ENCODE measurements at places on chromosomes 1 and 21.

GRCh38 chr1:36034692-36035091 lies 49.2 kb upstream of the TEKT2 start:
- DNase-seq, result no peak

DNA sequence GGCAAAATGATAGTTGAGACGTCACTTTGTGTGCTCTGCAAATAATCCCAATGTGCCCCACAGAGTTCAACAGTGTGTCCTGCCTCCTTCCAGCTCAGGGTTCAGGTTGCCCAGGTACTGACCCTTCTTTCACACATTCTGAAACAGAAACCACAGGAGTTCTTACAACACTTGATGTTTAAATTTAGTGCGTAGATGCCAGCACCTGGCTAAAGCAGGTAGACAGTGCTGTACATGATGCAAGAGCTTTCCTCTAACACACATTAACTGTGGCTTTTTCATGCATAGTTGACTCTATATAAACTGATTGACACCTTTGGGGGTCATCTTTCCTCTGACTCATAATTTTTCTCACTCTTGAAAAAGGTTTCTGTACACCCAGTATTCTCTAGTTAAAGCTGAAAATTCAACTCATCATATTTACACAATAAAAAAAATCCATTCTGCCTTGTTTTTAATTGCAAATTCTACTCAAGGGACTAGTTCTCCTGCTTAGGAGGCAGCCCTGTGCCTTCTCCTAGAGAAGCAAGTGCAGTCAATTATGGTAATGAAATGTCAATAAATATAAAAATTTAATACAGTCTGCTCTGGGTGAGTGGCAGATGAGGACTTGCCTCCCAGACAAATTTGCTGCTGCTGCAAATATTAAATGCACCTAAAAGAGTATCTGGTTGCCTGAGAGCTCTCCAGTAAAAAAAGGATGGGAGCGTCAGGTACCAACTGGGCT lies 91.4 kb downstream of the NR5A2 start:
- no peak for DNase-seq

DNA sequence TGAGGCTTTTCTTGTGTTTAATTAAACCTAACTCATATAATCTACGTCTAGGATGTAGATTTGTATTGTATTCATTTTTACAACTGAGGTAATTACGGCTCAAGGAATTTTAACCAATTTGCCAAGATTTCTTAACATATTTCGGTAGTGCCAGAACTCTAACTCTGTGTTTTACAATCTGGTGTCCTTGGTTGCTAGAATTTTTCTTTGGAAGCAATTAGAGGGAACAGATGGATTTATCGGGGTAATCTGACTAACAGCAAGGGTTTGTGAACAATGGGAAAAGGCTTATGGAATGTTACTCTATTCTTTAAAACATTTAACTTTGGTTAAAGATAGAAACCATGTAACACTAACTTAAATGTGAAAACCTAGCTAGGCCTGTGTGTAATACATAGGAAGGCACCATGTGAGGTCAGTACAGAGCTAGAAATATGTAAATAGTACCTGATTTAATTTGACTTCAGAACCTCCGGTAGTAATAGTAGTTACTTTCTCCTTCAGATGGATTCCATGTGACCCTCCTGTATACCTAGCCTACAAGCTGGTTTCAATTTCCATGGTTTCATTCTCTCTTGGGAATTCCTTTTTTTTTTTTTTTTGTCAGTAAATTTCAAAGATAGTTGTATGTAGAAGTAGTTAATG lies 1.2 kb downstream of the MTF2 start:
- peak; percentile 65 for DNase-seq

DNA sequence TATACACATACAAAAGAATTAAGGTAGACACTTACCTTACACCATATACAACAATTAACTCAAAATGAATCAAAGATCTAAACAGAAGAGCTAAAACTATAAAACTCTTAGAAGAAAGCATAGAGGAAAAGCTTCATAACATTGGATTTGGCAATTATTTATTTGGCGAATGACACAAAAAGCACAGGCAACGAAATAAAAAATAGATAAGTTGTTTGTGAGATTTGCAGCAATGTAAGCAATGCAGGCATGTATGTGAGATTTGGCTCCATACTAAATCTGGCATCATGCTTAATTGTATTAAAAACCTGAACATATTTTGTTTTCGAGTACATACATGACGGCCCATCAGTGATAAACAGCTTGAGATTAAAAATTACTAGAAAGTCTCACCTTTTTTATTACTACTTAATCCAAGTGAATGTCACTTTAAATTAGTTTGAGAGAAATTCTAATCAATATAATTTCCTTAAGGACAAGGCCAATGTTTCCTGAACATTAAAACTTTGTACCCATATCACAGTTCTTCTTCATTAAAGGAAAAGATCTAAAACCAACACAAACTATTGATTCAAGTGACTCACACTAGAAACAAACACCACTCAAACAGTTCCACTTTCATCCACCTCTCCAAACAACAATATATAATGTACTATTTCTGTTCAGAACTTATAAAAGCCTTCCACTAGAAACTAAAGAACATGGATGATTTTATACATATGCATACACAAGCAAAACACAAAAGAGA lies 23.1 kb upstream of the TMEM125 start:
- no peak for DNase-seq

DNA sequence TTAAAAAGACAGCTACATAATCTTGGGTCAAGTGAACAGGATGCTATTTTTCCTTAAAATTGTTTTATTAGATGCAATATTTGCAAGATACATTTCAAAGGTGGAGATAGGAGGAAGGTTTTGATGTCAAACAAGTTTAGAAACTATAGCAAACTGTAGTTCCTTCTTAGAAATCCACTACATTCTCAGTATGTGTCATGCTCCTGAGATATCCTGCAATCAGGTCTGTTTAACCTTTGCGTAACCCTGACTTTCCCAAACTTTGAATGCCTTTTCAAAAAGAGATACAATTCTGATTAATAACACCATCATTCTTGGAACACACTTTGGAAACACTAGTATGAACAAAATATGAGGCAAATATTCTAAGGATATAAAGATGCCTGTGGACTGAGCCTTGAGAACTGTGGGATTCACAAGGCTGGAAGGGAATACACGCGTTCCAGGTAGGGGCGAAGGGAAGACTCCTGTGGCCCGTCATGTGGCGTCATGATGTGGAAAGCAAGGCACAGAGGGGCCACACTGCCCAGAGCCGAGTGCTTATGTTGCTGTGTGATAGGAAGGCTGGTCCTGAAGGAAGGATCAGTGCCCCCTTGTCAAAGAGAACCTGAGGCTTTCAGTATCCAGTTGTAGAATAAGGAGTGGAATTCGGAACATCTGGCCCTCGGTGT lies 19.6 kb upstream of the TARBP1 start:
- DNase-seq, result no peak

GRCh38 chr1:22636353-22636752 lies at the start of gene C1QA:
C1QA (plus strand) TSS chr1:22636628; CDS start chr1:22637617, 989 bp downstream.
- DNase-seq, result no peak

DNA sequence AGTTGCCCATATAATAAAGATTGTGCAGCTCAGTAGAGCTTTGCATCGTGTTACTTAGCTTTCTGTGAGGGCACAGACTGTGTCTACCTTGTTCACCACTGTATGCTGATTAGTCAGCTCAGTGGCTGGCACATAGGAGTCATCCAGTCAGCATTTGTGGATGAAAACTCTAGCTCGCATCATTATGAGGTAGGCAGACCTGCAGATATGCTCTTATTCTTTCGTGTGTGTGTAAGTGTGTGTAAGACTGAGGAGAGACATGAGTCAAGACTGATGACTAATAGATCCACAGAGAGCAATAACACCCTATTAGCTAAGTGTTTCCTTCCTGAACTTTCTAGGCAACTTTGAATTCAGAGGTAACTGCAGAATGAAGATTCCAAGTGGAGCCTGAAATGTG lies 17.1 kb downstream of the TTF2 start:
- no peak for DNase-seq

DNA sequence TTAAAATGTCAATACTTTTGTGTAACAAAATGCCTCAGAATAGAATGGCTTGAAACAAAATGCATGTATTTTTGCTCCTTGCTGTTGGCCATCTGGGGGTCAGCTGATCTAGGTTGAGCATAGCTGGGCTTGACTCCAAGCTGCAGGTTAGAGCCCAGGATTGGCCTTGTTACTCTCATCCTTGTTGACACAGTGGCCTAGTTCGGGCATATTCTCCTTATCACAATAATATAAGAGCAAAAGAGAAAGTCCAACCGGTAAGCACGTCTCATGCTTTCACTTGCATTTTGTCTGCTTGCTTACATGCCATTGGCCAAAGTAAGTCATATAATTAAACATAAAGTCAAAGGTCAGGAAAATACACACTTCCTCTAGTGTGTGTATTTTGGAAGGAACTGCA lies 456.2 kb downstream of the KCNT2 start:
- DNase-seq, result no peak

DNA sequence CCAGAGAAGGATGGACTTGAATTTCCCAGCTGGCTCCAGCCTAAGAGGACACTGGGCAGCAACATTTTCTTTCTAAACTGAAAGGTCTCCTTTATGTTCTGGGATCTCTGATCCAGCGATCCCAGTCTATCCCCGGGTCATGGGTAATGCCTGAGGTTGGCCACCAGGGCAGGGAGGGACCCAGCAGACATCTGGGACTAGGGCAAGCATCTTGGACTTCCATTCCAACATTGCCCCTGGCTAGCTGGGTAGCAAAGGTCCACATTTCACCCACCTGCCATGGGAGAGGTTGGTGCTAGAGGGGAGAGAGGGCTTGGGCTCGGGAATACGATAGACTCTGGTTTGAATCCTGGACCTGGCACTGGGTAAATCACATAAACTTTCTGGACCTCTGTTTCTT lies 84.6 kb downstream of the LRRN2 start:
- DNase-seq, result no peak

DNA sequence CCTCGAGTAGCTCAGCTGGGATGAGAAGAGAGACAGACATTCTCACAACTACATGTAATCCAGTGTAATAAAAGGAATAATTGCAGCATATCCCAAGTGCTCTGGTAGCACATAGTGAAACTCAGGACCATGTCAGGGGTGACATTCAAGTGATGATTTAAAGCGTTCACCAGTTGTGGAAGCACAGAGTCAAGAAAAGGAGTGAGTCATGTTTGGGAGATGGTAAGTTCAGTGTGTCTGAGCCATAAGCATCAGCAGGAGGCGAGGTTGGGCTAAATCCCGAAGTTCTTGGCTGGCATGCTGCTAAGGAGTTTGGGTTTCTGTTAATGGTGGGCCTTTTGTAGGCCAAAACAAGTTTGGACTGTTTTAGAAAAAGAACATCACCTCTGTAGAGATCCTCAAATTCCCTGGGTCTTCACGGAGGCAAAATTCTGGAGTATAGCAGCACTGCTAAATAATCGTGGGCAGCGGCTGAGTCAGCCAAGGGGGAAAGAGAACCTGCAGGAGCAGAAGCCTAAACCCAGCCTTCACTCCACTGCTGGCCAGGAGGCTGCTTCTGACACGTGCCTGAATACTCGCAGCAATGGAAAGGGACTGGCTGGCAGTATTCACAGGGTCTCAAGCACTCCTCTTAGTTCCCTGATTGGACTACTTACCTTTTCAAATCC lies 7.2 kb upstream of the NHLH1 start:
- DNase-seq, result no peak

GRCh38 chr1:23963617-23964234 lies 4.1 kb downstream of the PNRC2 start:
- DNase-seq, result no peak

- no peak for DNase-seq
Observed at GRCh38 chr1:54335755-54336108, 70.5 kb downstream of the SSBP3 start.

GRCh38 chr1:51535006-51535592 lies 16.0 kb upstream of the EPS15 start:
- DNase-seq, result peak; percentile 58

- peak; percentile 31 for DNase-seq
Observed at GRCh38 chr1:221725735-221726672, 15.9 kb downstream of the DUSP10 start.

DNA sequence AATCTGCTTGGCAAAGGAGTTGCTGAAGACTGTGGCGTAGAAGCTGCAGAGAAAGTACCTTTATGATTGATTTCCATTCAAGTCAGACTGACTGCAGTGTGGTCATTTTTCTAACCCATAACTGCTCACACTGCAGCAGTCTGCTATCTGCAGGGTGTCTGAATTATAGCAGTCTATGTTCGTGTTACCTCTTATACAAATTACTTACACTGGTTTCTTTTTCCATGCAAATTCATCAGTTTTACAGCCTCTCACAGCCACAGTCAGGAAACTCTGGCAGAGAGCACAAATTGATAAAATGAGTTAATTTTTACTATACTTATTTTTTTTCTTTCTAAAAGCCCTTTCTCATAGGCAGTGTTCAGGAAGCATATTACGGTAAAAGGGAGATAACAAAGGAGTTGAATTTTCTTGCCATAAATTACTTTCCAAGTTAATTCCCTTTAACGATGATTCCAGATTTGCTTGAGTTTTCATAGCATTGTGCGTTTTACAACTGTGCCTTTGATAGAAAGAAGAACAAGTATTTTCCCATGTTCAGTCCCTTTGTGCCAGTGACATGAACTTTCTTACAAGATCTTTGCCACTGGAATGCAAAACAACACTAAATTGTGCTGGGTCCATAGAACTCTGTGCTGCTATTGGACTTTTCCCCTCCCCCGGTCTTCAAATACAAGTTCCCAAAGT lies 261.5 kb downstream of the NFIA start:
- no peak for DNase-seq

DNA sequence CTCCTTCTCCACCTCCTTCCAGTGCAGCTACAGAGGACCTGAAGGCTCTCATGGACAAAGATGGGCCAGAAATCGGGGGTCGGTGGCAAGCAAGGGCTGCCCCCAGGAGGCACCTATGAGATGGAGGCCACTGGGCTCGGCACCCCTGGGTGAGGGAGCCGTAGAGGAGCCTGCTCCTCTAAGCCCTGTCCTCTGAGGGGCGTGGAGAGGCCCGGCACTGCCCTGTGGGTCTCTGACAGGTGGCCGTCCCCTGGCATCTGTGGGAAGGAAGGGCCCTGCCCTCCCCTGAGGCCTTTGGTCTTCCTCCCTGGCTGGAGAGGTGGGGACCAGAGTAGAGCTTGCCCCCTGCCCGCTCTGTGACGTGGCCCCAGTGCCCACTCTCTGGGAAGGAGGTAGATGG lies 30.9 kb downstream of the PRDM16 start:
- no peak for DNase-seq
